A673 (cell line): ENCODE measurements at places on chromosomes 7 and 10.

DNA sequence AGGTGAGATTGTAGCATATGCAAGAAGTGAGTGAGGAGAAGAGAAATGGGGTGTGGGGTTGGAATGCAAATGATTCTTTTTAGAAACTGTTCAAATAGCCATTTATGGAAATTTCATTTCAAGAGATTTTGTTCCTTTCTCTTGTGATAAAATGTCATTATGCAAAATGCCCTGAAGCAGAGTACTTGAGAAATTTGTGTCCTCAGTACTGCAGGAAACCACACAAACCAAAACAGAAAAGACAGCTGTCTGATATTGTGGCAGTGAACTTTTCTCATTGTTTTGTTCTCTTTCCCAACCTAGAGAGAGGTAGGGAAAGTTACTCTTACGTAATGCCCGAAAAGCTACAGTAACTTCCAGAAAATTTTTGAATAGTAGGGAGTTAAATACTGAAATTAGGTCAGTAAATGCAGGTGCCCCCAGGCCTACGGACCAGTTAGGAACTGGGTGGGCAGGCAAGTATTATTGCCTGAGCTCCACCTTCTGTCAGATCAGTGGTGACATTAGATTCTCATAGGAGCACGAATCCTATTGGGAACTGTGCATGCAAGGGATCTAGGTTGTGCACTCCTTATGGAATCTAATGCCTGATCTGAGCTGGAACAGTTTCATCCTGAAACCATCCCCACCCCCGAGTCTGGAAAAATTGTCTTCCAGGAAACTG is 34.0 kb downstream of the DLD start:
- peak; percentile 19 for DNase-seq

DNA sequence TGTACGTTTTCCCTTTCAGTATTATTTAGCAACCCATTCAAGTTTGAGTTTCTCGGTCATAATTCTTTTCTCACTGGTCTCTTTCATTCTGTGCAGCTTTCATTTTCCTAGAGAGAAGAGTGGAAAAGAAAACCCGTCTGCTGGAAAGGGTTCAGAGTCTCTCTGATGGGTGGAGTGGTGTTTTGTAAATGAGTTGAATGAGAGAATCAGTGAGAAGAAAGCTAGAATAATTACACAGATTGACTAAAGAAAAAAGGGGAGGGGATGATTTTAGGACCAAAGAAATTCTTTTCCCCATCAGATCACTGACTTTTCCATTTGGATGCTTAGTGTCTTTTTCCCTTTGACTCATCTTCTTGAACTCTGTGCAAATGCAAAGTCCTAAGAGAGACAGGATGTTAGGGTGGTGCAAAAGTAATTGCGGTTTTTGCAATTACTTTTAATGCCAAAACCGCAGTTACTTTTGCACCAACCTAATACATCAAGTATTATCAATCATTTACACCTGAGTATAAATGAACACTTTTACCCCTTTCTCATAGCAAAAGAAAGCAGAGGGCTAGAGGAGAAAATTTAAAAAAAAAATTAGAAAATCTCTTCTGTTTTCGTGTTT is 242.1 kb upstream of the SP4 start:
- DNase-seq = no peak

DNA sequence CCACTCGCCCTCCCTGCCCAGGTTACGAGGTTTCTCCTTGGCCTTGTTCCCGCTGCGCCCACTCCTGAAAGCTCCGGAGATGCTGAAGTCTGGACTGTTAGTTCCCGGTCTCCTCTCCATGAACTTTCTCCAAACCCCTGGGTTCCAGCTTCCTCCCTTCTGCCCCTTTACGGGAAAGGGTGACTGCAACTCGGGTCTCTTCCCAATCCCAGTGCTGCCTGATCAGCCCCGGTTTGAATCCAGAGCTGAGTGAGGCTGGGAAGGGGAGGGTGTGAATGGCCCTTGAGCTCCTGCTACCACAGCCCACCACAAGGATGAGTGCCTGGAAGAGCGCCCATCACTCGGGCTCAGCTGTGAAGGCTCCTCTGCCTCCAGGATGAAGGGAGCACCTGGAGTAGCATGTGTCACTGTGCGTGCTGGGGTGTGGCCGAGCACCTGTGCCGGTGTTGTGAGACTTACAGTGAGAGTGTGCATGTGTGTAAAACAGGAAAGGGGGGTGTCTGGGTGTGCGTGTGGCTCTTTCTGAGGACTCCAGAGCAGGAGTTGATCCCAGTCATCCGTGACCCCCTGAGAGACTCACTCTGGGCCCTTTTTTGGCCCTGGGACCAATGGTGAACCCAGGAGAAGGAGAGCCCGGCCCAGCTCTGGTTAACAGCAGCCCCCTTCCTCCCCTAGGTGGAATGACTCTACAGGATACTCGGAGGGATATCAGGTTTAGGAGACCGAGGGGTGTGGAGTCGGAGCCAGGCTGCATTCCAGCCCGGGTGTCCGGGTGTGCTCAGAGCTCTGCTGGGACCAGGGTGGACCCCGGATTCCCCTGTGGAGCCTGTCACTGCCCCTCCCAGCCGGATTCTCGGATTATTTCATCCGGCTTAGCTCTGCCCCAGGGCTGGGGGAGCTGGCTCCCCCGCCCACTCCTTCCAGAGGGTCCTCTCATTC is 1.1 kb upstream of the ZNF467 start:
- peak; percentile 33 for DNase-seq

GRCh38 chr10:84563868-84564267 is 235.5 kb downstream of the CCSER2 start:
- DNase-seq = no peak

- DNase-seq = no peak
Observed at GRCh38 chr10:104657457-104657856, 16.4 kb downstream of the SORCS3 start.

DNA sequence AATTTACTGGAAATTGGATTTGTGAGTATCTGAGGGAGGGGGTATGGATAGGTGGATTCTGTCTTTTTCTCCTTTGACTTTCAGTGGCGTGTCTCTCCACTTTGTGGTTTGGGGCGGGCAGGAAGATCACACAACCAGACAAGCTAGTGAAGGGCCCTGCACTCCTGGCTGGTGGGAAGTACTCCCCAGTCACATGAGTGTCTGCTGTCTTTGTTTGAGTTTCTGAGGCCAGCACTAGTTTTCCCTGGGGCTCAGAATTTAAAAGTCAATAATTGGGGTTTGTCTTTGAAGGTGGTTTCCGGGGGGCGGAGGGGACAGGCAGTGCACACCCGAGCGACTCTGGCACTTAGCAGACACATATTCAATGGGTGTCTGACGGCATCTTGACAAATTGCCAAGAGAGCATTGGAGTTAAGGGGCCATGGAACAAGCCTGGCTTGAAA is 120.1 kb downstream of the WDFY4 start:
- DNase-seq = peak; percentile 16

GRCh38 chr7:130995252-130996081 is 261.5 kb upstream of the KLF14 start:
- DNase-seq = peak; percentile 22

DNA sequence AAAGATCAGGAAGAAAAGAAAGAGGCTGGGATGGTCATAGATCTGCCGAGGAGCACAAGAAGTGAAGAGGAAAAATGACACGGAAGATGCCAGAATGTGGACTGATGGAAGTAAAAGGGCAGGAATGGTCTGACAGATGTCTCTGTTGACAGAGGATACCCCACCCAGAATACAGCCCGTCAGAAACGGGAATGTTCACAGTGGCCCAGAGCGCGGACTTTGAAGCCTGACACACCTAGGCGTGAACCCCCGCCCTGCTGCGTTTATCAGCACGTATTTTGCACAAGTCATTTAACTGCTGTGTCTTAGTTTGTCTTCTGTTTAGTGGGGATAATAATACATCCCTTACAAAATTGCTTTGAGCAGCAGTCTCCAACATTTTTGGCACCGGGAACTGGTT is 27.1 kb downstream of the AKR1B1 start:
- DNase-seq = no peak

DNA sequence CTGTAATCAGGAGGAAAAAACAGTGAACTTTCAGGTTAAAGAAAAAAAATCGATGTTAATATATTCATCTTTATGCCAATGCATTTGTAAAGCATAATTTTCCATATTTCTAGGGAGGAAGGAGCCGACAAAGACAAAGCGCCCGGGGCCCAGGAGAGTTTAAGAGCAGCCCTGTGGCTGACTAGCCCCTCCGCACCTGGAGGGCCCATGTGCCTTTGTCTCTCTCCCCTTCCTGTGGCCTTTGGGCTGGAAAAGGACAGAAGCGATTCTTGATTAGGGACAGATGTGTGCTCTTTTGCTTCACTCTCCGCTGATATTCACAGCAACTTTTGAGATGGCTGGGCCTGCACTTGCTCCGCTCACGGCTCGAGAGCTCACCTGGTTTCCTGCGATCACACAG is 23.1 kb downstream of the DDC start:
- no peak for DNase-seq

- DNase-seq = no peak
Observed at GRCh38 chr7:29406366-29406765, 157.3 kb upstream of the PRR15 start.

DNA sequence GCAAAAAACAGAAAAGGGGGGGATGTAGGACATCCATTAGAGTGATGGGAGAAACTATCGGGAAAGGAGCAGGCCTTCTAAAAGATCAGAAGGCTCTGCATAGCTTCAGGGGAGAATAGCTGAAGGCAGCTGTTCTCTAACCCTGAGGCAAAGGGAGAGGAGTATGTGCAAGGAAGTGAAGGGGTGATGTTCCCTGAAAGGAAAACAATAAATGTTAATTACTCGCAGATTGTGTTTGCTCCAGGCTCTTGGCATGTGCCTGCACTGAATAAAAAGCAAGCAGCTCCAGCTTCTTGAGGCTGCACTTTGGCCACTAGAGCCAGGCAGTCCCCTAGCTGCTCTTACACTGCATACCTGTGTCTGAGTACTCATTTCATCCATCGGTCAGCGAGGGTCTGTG is 14.4 kb upstream of the STARD3NL start:
- DNase-seq = no peak

GRCh38 chr10:60853107-60853506 is 74.8 kb downstream of the CDK1 start:
- DNase-seq = no peak

- no peak for DNase-seq
Observed at GRCh38 chr7:36961693-36962092, 237.4 kb upstream of the AOAH start.

DNA sequence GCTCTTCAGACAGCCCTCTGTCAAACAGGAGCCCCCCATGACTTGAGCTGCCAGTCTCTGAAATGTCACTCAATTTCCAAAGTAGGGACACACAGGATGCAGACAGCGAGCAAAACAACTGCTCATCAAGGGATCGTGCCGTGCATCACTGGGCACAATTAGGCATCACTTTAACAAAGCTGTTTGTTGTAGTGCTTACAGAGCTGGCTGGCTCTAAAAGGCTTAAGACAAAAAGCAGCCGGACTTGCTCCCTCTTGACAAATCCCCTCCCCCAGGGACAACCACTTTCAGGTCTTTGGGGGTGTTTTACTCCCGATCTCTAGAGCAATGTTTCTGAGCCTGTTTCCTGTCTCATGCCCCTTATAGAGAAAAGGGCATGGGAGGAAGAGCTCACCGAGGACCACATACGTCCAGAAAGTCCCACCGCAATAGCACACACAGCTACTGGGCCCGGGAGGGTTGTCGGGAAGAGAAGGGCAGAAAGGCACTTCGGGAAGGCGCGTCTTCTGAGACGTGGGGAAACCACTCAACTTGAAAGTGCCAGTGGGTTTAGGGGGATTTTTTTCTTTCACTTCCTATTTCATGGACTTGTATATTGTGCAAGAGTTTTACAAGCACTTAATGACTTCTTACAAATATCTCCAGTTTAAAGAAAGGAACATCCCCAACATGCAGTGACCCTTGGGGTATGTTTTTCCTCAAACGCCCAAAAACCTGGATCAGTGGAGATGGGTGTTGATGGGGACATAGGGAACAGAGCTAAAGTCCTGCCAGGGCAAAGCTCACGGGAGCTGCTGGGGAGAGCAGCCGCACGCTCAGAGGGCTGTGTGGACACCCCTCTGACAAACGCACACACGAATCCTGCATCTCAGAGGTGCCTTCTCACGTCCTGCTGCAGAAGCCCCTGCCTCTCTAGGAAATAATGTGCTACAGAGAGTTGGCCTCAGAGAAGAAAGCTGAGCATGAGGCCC is 27.1 kb downstream of the LRRC20 start:
- DNase-seq = peak; percentile 48

DNA sequence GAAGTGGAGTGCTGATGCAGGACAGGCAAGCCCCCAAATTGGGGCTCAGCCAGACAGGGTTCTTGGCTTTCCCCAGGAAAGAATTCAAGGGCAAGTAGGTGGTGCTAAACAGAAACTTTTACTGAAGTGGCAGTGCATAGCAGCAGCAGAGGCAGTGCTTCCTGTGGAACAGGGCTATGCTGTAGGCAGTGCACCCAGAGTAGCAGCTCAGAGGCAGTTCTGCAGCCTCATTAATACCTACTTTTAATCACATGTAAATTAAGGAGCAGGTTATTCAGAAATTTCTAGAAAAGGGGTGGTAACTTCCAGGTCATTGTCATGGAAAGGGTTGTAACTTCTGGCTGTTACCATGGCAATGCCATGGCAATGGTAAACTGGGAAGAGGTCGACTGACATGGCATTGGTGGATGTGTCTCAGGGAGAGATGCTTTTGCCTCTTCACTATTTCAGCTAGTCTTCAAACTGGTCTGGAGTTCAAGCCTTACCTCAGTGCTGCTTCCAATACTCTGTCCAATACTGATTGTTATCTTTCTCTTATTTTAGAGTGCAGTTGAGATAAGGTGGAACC is 29.2 kb downstream of the PRSS58 start:
- no peak for DNase-seq

- DNase-seq = no peak
Observed at GRCh38 chr10:121442086-121442935, 155.9 kb downstream of the FGFR2 start.

GRCh38 chr10:88062385-88062784 is 199.0 kb downstream of the PTEN start:
- DNase-seq = no peak

DNA sequence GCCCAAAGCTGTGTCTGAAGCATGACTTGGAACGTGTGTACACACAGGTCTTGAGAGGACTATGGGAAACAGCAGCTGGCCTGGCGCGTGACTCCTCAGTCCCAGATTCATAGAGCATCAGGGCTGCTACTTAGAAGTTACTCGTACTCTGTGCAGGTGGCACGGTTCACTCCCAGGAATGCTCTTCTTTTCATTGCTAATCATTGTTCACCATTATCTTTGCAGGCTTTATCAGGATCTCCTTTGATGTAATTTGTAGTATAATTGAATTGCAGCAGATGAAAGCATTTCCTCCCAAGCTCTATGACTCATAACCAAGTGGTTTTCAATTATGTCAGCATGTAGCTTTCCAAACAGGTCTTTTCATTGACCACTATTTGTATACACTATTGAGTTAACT is 938.9 kb downstream of the NRG3 start:
- no peak for DNase-seq
